ENCODE measurements at places on chromosomes 5 and 9.
A peak's percentile ranks its signal among the peaks of the same experiment; 100 is the strongest.

DNA sequence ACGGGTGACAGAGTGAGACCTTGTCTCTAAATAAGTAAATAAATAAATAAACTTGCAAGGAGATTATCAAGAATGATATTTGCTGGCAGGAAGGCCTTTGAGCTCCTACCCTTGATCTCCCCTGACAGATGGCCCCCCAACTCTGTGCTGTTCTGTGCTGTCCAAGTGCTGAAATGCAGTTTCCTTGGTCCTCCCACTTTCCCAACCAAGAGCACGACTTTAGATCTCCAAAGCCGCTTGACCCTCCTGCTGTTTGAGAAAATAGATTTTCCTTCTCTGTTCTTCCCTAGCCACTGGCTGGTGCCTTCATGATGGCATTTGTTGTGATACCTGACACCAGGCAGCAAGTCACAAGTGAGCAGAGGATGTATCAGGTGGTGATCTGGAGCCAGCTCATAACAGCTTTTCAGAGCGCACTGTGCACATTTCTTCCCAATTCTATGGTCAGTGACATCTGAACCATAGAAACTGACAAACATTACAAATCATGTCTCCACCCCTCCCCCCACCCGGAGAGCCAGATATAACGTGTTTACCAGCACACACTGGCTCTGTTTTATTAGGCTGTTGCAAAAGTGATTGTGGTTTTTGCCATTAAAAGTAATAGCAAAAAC is 80.0 kb upstream of the PUM3 start:
- DNase-seq = no peak

- DNase-seq = no peak
Observed at GRCh38 chr5:66354422-66354821, 210.3 kb downstream of the SREK1 start.

DNA sequence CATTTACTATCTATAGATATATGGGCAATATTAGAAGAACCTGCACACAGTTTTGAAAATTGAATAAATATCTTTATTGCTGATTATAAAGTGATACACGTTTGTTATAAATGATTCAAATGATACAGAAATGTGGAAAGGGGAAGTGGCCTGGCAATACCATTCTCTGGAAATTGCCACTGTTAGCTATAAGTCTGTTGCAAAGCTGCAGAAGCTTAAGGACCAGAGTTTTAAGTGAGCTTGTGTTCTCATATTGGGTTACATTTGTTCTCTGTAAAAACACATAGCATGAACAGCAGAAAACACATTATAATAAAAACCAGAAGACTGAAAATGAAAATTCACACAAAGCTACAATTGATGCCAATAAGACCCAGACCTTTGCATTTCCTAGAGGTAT is 59.6 kb downstream of the RASGRF2 start:
- DNase-seq = no peak

GRCh38 chr9:114852050-114852594 is 46.3 kb upstream of the TNFSF15 start:
- no peak for DNase-seq

DNA sequence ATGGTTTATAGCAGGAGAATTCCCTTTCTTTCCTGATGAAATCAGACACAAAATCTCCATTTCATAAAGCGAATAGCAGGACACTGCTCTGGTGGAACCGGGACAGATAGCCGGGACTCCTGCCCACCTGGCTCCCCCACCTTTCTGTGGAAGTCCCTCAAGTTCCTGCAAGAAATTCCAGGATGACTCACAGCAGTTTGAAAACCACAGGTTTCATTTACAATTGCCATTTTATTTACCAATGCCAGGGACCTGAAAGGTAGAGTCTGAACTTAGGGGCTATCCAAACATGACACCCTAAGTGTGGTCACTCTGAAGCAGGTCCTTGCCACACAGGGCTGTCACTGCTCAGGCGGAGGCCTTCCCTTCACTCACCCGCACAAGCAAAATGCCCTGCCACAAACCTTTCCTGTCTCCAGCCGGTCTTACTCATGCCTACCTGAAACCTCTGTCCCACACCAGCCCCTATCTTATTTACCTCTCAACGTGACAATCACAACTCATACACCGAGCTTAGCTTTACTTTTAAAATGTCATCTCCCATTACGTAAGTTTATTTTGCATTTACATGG is 63.3 kb upstream of the TAF1L start:
- no peak for DNase-seq

GRCh38 chr5:173796721-173797495 is 91.2 kb upstream of the CPEB4 start:
- DNase-seq = no peak

DNA sequence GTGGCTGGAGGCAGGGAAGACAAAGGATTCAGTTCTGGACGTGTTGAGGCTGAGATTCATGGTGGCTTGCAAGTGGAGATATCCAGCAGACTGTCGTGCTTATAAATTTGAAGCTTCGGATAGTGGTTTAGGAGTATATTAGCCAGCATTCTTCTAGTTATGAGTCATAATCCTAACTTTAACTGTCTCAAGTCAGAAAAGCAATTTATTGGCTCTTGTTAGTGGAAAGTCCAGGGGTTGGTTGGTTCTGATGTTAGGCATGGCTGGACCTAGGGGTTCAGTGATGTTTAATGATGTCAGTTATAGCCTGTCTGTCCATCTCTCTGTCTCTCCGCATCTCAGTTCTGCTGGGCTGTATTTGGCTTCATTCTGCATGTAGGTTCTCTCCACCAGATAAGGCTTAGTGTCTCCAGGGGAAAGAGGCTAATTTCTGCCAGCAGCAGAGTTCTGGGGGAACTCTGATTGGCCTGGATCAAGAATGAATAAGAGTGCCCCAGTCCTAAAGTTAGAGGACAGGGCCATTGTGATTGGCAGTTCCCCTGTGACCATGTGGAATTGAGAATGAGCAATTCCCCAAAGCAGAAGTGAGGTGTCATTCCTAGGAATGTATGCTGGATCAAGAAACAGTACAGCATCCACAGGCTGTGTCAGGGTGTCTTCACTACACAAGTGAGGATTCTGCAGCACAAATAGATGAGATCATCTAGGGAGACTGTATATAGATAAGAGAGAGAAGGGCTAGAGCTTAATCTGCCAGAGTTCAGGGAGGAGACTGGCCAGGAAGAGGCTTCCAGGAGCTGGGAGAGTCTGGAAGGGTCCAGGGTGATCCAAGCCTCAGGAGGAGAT is 72.9 kb upstream of the SHB start:
- no peak for DNase-seq

DNA sequence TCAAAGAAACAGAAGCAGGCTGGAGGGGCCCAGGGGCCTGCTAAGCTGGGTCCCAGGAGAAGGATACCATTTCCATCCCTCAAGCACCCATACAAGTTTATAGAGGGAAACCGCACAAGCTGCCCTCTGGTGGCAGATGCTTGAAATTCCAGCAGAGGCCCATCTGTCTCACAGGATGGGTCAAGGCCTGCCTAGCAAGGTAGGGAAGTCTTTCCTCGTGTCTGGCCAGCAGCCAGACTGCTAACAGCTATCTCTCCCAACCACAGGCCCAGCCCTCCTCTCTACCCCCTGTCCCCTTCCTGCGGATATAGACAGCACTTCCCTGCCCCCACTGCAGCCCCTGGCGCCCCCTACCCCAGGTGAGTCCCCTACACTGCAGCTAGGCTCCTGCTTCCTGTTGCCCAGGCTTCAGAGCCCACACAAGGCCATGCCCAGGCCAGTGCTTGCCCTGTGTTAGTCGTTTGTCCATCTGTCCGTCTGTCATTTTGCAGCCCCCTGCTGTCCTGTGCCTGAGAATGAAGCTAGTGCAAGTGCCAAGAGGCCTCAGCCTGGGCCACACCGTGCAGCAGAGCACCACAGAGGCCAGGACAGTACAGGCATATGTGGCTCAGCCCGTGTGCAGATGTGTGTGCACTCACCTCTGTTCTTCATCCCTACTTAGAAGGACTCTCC is 26.2 kb downstream of the TCF7 start:
- peak; percentile 74 for DNase-seq

- DNase-seq = no peak
Observed at GRCh38 chr5:174191850-174192655, 146.5 kb downstream of the NSG2 start.
